NCI-H69 (cell line): ENCODE measurements at places on chromosomes 3 and 15.

GRCh38 chr15:40317580-40317979, 5.9 kb upstream of the INAFM2 start:
- no peak for DNase-seq

- DNase-seq = no peak
Measured at GRCh38 chr3:5349343-5349742, 161.8 kb downstream of the EDEM1 start.

DNA sequence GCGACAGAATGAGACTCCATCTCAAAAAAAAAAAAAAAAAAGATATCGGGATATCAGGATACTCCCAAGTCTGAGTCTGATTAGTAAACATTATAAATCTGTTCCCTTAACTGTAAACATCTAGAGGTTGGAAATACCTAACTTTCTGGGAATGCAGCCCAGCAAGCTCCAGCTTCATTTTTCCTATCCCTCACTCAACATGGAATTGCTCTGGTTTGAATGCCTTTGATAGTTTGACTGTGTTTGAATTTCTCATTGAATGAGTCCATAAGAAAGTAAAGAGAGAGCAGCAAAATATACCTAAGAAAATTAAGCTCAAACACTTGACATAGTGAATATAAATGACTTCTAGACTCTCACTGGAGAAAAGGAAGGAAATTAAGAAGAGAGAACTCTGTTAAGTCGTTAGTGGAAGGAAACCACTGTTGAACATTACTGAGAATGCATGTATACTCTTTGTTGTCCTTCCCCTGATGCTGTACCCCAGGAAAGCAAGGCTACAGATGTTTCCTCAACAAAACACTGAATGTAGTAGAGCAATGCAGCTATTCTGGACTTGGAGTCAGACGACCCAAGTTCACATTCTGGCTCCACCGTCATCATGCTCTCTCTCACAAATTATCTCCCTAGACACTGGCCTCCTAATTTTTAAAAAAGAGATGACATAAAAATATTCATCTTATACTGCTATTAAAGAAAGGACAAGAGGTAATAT, 62.4 kb downstream of the CD200 start:
- no peak for DNase-seq

- no peak for DNase-seq
Measured at GRCh38 chr15:94673801-94674200, 442.4 kb downstream of the MCTP2 start.

GRCh38 chr15:46307746-46308145, 672.9 kb downstream of the SQOR start:
- DNase-seq = no peak

DNA sequence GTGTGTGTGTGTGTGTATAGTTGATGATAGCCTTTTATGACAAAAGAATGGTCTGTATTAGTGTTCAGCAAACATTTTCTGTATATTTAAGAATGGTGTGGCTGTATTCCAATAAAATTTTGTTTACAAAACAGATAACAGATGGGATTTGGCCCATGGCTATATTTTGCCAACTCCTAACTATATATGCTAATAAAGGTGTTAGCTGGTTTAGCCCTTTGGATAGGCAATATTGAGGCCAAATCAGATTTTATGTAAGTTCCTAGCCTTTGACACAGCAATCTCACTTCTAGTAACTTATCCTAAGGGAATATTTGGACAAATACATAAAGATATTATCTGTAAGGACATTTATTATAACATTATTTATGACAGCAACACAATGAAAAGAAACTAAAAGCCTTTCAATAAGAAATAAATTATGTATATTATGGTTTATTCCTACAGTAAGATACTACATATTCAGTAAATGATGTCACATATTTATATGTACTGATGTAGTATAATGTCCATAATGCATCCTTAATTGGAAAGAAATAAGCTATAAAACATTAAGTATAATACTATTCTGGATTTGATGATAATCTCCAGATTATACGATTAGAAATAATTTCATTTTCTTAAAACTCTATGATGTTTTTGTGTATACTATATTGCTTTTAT, 264.0 kb downstream of the RBMS3 start:
- peak; percentile 45 for DNase-seq

DNA sequence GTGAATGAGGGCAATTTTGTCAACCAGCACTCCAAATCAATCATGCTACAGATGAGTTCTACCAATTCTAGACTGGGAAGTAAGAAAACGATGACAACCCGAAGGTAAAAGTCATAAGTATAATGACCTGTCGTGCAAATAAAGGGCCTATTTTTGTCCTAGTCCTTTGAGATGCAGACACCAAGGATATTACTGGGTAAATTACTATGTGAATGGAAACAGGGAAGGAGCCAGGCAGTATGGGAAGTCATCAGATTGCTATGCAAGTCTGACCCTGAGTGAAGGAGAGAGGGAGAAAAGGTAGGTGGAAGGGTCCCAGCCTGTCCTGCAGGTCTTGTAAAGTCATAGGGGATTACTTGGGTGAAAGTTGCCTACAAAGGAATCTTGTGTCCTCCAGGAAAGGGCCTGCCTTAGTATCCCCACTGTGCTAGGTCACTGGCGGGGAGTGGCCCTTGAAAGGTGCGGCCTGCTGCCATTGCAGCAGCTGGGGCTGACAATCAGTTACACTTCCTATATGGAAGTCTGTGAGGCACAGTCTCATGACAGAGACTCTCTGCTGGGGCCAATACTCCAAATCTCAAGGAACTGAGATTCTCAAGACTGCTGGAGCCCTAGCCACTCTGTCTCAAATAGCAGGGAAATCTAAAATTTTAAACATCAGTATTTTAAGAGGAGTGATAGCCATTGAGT, 149.9 kb upstream of the SLC2A2 start:
- DNase-seq = no peak

DNA sequence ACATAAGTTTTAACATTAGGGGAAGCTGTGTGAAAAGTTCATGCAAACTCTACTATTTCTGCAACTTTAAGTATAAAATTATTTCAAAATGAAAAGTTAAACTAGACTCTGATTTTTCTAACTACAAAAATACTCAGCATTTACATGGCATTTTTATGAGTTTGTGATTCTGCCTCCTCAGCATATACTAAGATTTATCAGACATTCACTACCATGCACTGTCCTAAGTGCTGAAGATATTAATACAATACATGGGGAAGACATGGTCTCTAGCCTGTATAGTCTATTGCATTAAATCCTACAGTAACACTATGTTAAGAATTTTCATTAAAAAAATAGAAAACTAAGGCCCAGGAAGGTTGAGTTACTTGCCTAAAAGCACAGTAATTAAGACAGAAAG, 80.7 kb downstream of the ZNF148 start:
- DNase-seq = no peak

DNA sequence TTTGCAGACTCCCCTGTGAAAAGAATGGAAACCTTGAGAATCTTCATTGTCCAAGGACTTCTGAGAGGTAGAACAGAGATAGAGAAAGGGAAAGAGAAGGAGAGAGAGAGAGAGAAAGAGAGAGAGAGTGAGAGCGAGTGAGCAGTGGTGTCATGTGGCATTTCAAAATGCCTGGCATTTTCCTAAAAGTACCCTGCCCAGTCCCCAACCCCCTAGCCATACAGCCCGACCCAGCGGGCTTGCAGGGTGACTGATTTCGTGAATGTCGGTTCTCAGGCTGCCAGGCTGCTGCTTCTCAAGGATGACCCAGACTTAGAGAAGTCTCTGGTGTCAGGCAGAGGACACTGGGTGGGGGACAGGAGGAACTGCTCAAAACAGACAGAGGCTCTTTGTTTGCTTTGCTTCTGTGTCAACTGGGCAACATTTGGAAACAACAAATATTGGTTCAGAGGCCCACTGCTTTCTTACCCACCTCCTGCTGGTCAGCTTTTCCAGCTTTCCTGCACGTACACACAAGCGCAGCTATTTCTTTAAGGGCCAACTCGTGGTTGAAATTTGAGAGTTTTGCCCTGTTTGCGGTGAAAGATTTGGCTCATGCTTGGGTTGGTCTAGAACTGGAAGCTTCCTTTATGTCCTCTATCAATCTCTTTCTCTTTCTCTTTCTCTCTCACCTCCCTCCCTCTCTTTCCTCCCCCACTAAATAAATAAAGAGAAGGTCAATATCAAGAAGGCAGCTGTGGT, 3.7 kb upstream of the TF start:
- peak; percentile 57 for DNase-seq

- DNase-seq = no peak
Measured at GRCh38 chr3:129399895-129400357, 28.5 kb downstream of the EFCAB12 start.

DNA sequence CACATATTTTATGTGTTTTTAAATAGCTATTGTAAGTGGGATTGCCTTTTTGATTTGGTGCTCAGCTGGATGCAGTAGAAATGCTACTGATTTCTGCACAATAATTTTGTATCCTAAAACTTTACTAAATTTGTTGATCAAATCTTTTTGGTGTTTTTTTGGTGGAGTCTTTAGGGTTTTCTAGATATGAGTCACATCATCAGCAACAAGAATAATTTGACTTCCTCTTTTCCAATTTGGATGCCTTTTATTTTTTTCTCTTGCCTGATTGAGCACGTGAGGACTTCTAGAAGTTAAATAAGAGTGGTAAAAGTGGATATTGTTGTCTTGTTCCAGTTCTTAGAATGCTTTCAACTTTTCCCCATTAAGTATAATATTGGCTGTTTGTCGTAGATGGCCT, 51.3 kb downstream of the TLNRD1 start:
- DNase-seq = no peak

DNA sequence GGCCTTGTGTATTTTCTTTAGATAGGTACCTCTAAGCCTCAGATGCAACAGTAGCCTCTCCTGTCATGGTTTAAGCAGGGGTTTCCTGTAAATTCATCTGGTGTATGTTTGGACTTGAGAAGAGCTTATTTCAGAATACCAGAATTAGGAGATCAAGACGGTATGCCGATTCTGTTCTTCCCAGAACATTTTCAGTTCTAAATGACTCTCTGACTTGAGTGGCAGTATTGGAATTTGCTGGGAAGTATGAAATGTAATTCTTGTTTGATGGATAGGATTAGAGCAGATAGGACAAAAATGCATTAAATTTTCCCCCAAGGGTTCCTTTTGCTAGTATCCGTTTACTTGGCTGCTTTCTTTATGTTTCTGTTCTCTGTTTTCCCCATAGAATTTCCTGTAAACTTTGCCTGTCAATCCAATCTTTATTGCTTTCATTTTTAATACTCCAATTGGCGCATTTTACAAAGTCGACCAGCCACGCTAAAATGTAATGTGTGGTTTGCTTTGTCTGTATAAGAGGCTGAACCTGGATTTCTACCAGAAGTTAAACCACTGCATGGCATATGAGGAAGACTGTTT, 612.2 kb downstream of the RBMS3 start:
- DNase-seq = no peak
